NT2/D1 (cell line): ENCODE measurements at places on chromosomes 12 and 14.

DNA sequence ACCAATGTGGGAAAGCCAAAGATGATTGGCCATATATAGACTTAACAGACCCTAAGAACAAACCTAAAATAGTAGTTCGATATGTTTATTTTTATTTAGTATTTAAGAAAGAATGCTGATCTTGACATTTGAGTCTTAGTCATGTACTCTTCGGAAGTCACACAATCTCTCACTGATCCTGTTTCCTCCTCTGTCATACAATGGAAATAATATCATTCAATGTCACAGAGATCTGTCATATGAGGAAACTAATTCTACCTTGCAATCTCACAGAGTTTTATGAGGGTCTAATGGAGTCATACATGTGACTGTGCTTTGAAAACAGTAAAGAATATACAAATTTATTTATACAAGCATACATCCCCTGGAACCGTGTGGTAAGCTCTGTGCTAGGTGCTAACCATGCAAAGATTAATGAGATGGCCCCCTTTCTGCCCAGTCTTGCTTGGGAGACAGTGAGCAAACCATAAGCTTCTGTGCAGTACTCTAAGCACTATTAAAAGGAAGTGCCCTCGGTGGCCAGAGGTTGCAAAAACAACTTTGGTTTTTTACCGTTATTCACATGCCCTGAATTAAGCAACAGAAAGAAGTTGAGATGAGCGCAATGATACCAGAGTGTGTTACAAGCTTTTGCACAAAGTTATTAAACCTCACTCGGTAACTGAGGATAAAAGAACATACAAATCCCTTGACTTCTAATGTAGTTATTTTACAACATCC lies 1.7 kb upstream of the LIN7A start:
- no peak for DNase-seq

DNA sequence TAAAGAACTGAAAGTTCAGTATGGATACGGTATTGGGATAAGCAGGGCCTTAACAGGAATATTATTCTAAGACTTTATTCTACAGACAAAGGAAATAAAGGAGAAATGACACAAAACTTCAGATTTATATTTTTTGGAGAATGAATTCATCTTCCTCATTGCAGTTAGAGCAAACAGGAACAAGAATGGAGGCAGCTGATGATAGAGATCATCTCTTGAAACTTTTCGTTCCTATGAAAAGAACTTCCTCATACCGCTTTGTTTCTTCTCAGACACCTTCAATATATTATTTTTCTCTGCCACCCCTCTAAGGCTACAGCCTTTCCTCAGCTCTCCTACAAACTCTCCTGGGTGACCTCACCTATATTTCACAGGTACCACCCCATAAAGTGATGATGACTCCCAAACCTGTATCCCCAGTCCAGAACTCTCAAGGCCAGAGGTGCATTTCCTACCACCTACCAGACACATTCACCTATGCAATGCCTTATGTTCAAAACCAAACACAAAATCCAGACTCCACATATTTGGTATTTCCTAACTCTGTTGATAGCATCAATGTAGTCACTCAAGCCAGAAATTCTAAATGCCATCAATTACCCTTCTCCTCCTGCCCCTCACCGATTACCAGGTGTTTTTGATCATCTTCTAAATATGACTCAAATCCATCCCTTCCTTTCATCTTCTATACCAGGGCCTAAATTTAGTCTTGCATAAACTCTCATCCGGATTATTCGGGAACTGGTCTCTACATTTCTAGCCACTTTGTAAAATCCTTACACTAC lies 7.4 kb downstream of the MAP4K5 start:
- DNase-seq: no peak

GRCh38 chr14:74941676-74942097 lies 13.7 kb downstream of the PGF start:
- DNase-seq: no peak

- no peak for DNase-seq
These were observed 91.9 kb downstream of the SYNE3 start for GRCh38 chr14:95424529-95424928.

GRCh38 chr14:66881596-66881995 lies 307.6 kb upstream of the GARIN2 start:
- DNase-seq: no peak

DNA sequence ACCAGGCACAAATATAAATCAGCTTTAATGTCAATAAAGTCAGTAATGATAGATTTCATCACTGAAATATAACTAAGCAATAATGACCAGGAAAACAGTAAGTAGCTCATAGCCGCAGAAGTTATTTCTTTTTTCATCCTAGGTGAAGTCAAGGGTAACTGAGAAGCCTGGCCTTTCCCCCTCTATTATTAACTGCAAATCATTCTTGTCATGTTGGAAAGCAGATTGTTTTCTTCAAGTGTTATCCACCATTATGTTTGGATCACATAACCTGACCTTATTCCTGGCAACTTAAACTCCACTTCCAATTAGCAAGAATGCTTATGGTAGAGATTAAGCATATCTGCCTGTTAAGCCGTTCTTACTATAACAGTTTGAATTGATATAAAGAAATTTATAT lies 603.4 kb upstream of the FOXG1 start:
- no peak for DNase-seq

- DNase-seq: no peak
These were observed 60.8 kb downstream of the CAPZA3 start for GRCh38 chr12:18798535-18799361.
